ENCODE measurements at places on chromosomes 4 and X.

DNA sequence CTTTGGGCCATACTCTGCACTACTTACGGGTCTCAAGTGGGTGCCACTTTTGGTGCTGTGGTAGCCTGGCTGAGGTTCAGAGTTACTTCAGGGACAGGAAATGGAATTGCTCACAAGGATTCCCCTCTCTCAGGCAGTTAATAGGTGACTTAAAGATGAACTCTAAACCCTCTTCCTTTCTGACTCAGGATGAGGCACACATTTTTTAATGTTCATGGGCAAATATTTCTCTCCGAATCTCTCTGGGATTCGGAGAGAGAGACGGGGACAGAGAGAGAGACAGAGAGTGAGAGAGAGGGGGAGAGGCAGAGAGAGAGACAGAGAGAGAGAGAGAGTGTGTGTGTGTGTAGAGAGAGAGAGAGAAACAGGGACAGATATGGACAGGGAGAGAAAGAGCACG lies 79.8 kb downstream of the NYX start:
- peaks cover 7% of the 10 kb centered on the region for H3K36me3 ChIP-seq
- no peak overlapping the region for H3K27ac ChIP-seq
- H3K4me3 ChIP-seq, result no peak overlapping the region
- no peak for DNase-seq

GRCh38 chr4:5124876-5125275 lies 73.6 kb downstream of the STK32B start:
- no peaks in the 10 kb centered on the region for H3K27me3 ChIP-seq
- no peak for DNase-seq
- H3K4me1 ChIP-seq, result no peaks in the 10 kb centered on the region
- H3K27ac ChIP-seq, result no peak overlapping the region

DNA sequence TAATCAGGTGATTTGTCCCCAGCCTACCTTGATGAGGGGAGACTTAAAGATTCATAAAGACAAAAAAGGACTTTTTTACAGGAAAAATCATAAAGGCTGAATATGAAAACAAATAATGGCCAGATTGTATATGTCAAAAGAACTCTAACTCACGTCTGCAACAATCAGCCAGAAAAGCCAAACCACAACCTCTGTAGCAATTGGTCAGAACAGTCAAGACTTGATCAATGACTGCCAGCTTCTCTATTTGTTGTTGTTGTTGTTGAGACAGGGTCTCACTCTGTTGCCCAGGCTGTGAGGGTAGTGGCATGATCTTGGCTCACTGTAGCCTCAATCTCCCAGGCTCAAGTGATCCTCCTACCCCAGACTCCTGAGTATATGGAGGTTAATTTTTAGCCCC lies 35.9 kb upstream of the PPA2 start:
- DNase-seq, result no peak
- H3K27ac ChIP-seq, result no peak overlapping the region
- H3K36me3 ChIP-seq, result no peaks in the 10 kb centered on the region
- no peaks in the 10 kb centered on the region for H3K4me1 ChIP-seq
- no peak overlapping the region for H3K4me3 ChIP-seq

DNA sequence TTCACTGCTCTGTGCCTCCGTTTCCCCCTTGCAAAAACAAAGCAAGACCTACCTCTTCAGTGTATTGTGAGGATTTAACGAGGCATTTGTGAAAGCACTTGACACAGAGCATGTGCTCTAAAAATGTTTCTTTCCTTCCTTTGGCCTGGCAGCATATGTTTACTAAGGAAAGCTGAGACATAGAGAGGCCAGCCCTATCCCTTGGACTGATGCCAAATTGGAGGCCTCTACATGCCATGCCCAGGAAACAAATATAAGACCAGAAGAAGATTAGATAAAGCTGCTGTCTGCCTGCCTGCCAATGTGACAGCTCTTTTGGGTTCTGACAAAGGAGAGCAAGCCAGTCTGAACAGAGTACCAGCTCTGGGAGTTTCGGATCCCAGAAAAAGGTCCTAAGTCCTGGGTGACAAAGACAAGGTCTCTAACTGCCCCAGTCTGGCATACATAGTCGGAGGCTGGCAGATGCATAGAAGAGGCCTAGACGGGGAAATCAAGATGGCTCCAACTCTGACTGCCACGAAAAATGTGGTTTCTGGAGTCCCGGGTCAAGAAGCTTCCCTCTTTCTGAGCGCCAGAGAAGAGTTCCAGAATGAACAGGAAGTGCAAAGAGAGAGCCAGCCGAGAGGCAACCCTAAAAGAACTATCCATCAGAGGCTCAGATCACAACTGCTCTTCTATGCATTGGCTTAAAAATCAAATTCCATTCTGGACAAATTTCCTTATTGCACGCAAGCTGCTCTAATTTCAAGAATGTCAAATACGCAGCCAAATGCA lies 25.8 kb downstream of the OTUD6A start:
- no peak overlapping the region for H3K4me3 ChIP-seq
- no peaks in the 10 kb centered on the region for H3K4me1 ChIP-seq
- DNase-seq, result peak; percentile 39

DNA sequence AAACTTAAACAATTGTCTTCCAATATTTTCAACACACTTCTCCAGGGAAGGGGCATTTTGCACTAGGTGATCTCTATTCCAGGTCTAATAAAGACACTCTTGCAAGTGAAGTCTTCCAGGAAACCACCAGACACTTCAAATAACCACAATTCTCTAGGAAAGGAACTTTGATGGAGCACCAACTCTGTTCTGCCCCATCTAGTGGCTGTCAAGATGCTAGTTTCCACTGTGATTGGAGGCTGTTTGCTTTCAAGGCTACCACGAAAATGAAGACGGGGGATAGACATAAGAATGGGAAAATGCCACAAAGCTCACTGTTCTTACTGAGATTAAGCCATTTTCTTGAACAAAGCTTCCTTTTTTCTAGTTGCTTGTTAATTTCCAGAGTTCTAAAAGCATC lies 100.6 kb upstream of the F9 start:
- no peaks in the 10 kb centered on the region for H3K27me3 ChIP-seq
- no peaks in the 10 kb centered on the region for H3K36me3 ChIP-seq
- H3K4me3 ChIP-seq, result no peak overlapping the region

DNA sequence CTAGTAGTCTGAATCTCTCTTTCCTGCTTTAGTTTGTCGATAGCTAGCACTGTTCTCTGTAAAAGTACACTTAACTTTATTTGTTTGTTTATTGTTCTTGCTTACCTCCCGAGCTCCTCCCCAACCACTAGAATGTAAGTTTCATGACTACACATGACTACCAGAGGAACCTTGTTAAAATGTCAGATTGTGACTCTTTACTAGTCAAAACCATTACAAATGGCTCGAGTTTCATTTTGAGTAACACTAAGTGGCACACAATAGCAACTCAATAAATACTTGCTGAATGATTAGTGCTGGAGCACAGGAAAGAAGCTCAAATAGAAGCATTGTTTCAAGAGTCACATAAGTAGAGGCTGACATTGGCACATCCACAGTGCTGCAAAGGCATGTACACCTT lies 116.1 kb downstream of the MAPK10 start:
- H3K4me1 ChIP-seq, result no peaks in the 10 kb centered on the region
- no peaks in the 10 kb centered on the region for H3K27me3 ChIP-seq
- DNase-seq, result no peak

DNA sequence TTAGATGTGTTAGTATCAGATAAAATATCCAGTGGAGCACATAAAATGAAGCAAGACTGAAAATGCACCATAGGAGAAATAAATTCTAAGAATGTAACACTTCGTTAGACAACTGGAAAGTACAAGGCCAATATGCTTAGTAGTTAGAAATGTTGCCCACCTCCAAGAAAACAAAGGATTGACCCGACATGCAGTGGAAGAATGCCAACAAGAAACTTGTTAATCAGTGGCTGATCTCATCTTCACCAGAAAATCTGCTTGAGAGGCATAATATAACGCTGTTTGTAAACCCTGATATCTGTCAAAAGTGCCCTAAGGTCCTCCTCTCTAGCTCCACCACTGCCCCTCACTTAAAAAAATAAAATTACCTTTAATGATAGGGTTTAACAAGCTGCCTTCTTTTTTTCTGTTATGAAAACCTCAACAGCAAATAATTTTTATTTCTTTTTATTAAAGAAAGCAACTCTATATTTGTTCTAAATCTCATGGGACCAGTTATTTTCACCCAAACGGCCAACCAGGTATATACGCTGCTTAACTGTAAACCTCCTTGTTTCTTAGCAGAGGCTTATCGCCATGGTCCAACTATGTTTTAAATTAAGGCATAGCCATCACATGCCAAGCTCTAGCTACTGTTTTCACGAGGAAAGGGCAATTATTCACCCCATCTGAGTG lies 1.8 kb downstream of the RASGEF1B start:
- peak overlapping the region; percentile 58 for H3K4me3 ChIP-seq
- H3K36me3 ChIP-seq, result no peaks in the 10 kb centered on the region
- DNase-seq, result no peak
- H3K27me3 ChIP-seq, result no peaks in the 10 kb centered on the region

GRCh38 chr4:128347930-128348660 lies 60.5 kb upstream of the PGRMC2 start:
- no peak overlapping the region for H3K4me3 ChIP-seq
- H3K36me3 ChIP-seq, result no peaks in the 10 kb centered on the region
- no peak overlapping the region for H3K27ac ChIP-seq
- H3K27me3 ChIP-seq, result no peaks in the 10 kb centered on the region
- H3K4me1 ChIP-seq, result peaks cover 5% of the 10 kb centered on the region

DNA sequence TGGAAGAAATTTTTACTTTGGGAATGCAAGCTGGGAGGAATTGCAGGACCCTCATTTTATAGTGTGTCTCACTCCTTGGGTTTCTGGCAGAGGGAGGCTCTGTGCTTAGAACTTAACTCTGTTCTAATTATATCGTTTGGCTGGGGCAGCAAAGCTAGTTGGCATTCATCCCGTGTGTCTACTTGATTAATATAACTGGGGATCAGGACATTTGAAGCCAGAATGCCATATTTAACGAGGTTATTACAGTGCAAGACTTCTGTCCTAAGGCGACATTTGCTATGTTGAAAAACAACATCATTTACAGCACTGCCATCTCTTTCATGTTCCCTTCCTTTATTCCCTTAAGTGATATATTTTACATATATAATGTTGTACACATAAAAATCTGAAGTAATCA lies 179.1 kb upstream of the TBC1D9 start:
- peaks cover 32% of the 10 kb centered on the region for H3K4me1 ChIP-seq
- H3K27me3 ChIP-seq, result no peaks in the 10 kb centered on the region
- peak; percentile 49 for DNase-seq

All from cardiac muscle cell (in vitro differentiated cells and primary cell).